Cerebellar nuclear complex (tissue), 1 donor: ENCODE measurements at places on chromosomes 5 and 9.

GRCh38 chr9:120312031-120312430, 267.9 kb downstream of the CDK5RAP2 start:
- no peak for DNase-seq

- no peak for DNase-seq
Measured at GRCh38 chr9:108182950-108183381, 672.8 kb downstream of the ACTL7B start.

DNA sequence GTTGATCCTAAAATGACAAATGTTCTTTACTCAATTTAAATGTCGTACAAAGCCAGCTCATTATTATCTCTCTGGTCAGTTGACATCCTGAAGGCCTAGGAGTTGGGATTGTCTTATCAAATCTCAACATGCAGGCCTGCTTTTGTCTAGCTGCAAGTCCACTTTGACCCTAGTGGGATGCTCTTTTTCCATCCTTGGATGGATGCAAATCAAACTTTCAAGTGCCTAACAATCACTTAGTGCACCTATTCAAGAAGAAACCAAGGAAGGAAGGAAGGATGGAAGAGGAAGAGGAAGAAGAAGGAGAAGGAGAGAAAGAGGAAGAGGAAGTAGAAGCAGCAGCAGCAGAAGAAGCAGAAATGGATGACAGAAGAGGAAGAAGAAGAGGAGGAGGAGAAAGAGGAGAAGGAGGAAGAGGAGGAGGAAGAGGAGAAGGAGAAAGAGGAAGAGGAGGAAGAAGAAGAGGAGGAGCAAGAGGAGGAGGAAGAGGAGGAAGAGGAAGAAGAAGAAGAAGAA, 109.6 kb downstream of the PIK3R1 start:
- no peak for DNase-seq

DNA sequence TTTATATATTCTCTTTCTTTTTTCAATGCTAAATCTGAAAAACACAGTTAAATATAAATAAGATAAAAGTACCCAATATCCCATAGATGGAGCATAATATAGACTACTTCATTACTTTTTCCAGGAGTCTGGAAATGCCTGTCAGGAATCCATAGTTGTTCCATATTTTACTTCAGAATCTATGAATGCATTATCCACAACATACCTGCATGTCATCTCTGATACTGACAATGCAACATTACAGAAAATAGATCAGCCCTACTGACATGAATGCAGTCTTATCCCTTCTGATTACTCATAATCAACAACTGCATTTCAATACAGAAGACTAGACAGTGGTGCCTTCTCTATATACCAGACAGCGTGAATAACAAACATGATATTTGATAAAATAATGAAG, 517.6 kb downstream of the PTPRD start:
- DNase-seq: no peak

- no peak for DNase-seq
Measured at GRCh38 chr9:105444130-105444529, 3.7 kb upstream of the FSD1L start.

DNA sequence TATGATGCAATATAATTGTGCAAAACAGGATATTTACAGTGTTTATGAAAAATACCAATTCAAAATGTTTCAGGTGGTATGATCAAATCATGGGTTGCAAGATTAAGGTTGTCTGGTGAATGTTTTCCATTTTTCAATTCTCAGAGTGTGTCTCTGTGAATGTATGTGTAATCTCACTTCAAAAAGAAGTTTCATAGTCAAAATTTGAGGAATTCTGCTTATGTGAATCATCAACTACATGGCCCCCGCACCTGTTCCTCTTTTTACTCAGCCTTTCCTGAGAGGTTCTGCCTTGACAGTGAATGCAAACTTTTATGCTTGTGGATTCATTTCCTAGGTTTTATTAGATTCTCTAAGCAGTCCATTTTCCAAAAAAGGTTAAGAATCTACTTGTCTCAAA, 32.1 kb downstream of the KCTD16 start:
- no peak for DNase-seq

DNA sequence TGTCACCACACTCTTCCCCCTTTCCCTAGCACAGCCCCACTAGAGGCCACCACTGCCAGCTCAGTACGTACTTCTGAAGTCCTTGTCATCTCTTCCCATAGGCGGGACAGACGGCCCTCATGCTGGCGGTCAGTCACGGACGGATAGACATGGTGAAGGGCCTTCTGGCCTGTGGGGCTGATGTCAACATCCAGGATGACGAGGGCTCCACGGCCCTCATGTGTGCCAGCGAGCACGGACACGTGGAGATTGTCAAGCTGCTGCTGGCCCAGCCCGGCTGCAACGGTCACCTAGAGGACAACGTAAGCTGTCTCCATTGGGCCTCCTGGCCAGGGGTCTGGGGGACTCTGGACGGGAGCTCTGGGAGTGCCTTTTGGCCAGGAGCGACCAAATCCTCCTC, 99.4 kb upstream of the DMRT1 start:
- DNase-seq: no peak

DNA sequence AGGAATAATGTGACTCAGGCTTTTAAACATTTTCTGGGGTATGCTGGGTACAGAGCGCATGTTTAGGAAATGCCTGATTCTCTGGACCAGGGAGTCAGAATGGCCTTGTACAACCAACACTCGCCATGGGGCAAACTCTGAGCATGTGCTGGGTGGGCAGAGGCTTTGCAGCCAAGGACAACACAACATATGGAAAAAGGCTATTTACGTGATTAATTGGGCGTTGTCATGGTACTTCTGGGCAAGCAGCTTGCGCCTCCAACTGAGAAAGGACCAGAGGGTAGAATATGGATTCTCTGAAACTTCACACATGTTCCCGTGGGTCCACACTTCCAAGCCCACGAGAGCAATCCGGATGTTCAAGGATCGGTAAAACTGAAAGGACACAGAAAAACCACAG, 49.1 kb downstream of the NIPAL4 start:
- no peak for DNase-seq

GRCh38 chr5:57594436-57594835, 111.8 kb upstream of the ACTBL2 start:
- no peak for DNase-seq

- no peak for DNase-seq
Measured at GRCh38 chr5:31918739-31919138, 255.4 kb downstream of the GOLPH3 start.

DNA sequence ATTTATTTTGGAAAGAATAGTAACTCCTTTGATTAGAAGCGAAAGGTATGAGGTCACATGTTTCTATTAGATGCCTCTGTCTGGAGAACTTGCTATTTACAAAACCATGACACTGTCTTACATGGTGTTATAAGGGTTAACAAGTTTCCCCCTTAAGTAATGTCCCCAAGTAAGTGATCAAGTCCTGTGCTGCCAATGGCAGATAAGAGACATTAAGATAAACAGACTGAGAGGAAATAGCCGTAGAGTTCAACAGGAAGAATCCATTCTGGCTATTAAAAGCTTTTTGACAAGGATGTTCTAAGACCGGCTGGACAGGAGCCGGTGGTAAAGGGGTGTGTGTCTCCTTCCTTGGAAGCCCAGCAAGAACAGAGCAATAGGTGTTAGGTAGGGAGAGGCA, 257.5 kb downstream of the GADD45G start:
- DNase-seq: peak; percentile 1

GRCh38 chr9:99506747-99507348, 284.8 kb downstream of the SEC61B start:
- no peak for DNase-seq

DNA sequence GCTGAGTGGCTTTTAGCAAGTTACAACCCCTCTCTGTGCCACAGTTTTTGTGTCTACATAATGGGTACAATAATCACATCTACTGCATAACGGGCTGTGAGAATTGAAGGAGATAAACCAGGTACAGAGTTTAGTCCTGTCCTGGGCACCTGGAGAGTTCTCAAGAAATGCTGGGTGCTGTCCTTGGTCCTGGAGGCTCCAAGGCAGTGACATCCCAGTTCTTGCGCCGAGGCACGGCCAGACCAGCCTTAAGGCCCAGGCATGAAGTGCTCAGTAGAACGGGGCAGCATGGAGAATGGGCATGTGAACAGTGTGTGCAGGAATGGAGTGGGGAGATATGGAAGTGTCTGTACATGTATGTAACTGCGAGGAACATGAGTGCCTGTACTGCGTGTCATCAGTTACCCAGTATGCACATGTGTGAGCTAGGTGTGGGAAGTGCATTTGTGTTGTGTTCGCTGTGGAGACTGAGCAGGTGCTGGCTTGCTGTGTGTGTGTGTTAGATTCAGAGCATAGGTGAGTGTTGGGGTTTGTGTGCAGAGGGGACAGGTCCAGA, 6.3 kb upstream of the UNC5A start:
- no peak for DNase-seq

DNA sequence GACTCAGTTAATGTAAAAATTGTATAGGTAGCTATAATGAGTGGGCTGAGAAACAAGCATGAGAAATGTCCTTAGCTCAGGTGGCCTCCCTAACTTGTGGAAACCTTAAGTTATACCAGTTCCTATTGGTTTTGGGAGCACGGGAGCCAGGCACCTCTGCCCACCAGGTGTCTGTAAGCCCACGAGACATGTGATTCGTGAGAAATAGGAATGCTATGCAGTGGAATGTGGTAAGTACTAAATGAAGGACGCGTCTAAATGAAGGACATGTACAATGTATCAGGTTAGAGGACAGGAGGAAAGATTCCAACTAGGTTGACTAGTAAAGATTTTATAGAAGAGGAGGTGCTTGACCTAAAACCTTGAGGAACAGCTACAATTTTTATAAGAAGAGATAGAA, 46.0 kb upstream of the F2RL2 start:
- no peak for DNase-seq

- no peak for DNase-seq
Measured at GRCh38 chr5:36297653-36298052, 4.0 kb downstream of the RANBP3L start.

- DNase-seq: no peak
Measured at GRCh38 chr5:44402084-44402483, 12.9 kb upstream of the FGF10 start.

DNA sequence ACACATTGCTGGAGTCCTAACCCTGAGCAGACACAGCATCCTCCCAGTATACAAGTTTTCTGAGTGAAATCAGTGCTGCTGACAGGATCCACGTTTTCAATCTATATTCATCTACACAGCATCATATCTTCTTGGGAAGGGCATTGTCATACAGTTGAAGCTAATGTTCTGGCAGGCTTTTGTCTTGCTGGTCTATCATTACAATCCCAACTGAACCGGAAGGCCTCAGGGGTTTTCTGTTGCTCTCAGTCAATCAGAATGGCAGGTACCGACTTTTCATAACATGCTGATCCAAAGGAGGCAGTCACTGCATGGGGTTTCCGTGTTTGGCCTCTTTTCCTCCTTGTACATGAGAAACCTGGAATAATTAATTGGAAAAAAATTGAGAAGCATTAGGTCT, 2118.8 kb upstream of the WWC1 start:
- DNase-seq: no peak

GRCh38 chr9:4984171-4984620, 876 bp upstream of the JAK2 start:
- no peak for DNase-seq

DNA sequence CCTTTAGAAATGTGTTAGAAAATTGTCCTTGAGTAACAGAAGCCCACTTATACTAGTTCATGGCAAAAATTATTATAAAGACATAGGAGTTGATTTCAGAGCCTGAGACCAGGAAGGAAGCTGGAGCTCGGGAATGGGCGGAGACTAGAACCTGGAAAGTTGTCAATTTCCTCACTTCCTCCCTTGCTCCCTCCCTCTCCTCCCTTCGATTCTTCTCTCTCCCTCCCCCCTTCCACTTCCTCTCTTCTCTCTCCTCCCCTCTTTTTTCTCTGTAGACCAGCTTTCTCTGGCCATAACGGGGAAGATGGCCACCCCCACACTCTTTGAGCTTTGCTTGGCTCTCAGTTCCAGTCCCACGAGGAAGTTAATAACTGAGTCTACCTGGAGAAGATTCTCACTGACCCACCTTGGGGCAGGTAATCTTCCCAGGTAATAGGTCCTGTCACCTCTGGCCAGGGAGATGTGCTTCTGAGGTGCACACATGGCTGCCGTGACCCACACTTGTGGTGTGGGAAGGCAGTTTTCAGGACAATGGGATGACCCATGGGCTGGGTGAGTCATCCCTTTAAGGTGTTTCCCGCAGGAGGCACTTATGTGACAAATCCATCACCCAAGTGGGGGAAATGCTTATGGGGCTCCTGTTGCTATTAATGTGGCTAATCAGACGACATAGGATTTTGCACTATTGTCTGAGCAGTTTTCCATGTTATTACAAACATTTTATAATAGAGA, 78.7 kb downstream of the HSPA4 start:
- DNase-seq: no peak

GRCh38 chr5:173852790-173853359, 35.3 kb upstream of the CPEB4 start:
- no peak for DNase-seq

- DNase-seq: no peak
Measured at GRCh38 chr9:134792627-134793026, 88.0 kb upstream of the FCN2 start.

GRCh38 chr5:91423871-91424270, 40.8 kb upstream of the ARRDC3 start:
- DNase-seq: no peak

GRCh38 chr5:10990634-10991033, 229.6 kb upstream of the DAP start:
- DNase-seq: no peak

- no peak for DNase-seq
Measured at GRCh38 chr5:75058986-75059535, 6.7 kb upstream of the GCNT4 start.

GRCh38 chr5:35247648-35248034, 17.4 kb upstream of the PRLR start:
- no peak for DNase-seq

GRCh38 chr5:141603923-141604717, 14.7 kb downstream of the DIAPH1 start:
- no peak for DNase-seq

DNA sequence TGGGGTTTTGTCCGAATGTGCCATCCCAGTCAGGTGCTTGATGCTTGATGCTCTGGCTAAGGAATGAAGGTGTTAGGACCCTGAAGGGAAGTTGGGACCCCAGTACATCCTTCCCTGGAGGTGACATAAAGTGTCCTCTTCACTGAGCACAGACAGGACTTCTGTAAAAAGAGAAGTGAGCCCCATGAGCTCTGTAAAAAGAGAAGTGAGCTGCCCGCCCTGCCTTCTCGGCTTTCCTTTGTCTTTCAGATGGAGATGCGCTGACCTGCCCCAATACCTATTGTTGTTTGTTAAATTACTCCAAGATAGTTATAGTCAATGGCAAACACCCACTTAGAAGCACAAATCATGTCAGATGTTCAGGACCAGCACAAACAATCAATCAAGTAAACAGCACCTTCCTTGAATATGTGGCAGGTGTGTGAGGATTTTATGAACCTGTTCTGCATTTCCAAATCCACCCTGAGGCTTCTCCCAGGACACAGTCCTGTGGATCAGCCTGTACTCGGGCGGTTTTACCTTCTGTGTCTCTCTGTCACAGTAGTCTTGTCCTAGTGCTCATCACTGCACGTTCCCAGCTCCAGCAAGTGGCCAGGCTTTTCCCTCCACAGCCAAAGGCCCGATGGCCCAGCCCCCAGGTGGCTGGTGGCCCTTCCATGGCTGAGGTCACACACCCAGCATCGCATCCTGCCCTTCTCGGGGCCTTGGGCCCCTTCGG, 191.4 kb downstream of the MTRR start:
- DNase-seq: no peak

- no peak for DNase-seq
Measured at GRCh38 chr5:57895766-57896165, 413.2 kb upstream of the ACTBL2 start.
